ENCODE measurements at places on chromosomes 16 and 17.

DNA sequence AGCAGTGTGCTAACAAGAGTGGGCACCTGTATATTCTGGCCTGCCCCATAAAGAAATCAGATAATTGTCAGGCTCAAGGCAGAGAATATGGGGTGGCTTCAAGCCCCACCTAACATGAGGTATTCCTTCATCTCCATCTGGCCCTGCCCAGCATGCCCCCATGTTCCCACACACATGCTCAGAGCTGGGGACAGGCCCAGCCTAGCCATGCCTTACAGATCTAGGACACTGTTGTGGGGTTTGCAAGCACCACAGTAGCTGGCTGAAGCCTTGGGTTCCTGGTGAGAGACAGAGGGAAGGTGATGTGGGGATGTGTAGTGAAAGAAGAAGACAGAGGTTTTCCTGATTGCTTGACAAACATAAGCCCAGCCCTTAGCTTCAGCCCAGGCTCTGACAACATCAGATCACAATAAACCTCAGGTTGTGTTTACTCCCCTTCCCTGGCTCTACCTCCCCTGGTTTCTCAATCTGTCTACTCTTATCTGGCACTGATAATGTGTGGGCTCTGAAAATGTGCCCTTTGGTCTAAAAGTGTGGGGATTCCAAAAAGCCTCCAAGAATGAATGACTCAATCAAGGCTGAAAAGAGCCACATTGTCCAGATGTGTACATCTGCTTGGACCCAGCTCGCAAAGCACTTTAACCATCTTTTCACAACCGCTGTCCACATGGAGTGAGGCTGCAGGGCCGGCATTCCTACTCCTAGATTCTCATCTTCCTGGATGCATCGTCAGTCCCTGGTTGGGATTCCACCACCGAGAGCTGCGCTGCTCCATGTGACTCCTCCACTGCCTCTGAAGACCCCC, 34.4 kb downstream of the CDRT4 start:
- no peak for DNase-seq

DNA sequence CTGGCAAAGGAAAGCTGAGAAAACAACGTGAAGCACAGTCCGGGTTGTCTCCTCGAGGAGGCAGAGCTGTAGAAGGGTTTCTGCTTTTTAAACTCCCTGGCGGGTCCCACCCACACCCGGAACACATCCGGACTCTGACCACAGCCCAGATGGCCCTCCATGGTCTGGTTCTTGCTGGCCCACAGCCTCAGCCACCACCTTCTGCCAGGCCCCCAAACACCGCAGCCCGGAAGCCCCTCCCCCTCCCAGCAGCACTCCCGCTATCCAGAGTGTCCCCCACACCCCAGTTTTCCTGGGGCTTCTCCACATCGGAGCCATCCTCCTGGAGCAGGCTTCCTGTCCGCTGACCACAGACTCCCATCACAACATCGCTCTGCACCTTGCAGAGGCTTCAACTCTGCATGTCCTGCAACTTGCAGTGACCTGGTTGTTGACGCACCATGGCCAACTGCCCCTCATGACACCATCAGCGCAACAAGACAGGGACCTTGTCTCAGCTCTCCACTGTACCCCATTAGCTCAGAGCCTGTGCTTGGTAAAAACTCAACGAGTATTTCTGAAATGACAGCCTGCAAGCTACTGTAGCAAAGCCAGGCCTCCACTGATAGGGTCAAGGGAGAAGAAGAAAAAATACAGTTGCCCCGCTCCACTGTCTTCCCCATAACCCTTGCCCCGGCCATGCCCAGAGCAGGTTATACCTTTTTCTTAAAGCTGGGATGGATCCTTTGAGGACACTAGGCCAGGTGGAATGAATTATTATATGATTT, 129.8 kb downstream of the C16orf78 start:
- DNase-seq = no peak

GRCh38 chr16:46947900-46948547, 25.4 kb downstream of the DNAJA2 start:
- peak; percentile 75 for DNase-seq

DNA sequence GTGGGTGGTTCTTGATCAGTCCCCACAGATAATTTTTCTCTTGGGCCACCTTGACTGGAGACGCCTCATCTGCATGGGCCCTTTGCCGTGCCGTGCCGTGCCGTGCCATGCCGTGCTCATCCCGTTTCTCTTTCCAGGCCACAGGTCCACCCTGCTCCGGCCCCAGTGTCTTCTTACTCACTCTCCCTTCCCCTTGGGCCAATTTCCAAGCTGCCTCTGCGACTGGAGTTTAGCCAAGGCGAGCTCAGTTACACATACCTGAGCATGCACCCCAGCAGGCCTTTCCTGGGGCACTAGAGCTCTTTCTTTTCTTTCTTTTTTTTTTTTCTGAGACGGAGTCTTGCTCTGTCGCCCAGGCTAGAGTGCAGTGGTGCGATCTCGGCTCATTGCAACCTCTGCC, 40.5 kb upstream of the MGAT5B start:
- DNase-seq = no peak

GRCh38 chr17:1145311-1145986, 34.3 kb downstream of the ABR start:
- DNase-seq = no peak

GRCh38 chr17:3980381-3981014, 16.3 kb upstream of the ATP2A3 start:
- DNase-seq = no peak

DNA sequence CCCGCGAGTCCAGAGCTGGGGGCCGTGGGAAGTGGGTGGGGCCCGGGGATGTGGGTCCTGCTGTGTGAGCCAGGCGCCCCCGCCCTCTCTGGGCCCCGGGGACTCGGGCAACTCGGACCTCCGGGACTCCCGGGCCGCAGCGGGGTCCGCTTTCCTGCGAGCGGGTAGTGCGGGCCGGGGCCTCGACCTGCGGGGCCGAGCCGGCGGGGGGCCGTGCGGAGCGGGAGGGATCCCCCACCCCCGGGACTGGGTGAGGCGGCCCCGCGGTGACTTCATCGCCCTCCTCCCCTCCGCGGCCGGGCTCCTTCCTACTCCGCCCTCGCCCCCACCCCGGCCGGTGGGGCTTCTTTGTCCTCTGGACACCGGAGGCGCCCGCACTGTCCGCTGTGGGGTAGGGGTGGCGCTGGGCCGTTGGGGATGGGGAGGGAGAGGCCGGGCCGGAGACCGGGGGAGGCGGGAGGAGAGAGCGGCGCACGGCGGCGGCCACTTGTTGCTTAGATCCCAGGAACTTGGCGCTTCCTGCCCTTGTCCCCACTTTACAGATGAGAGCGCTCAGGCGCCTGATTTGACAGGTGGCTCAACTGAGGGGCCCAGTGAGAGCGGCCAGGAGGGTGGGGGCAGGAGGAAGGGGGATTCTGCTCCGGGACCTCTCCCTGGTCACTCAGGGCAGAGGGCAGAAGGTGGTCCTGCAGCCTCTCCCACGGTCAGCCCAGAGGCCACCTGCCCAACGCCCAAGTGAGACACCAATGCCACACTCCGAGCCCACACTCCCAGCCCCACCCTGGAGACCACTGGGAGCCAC, 874 bp downstream of the CMTM3 start:
- peak; percentile 32 for DNase-seq

- no peak for DNase-seq
Observed at GRCh38 chr16:15866451-15866850, 9.6 kb upstream of the MYH11 start.

- DNase-seq = no peak
Observed at GRCh38 chr17:36071751-36072150, 7.7 kb downstream of the CCL18 start.

- no peak for DNase-seq
Observed at GRCh38 chr17:70523426-70523825, 354.1 kb downstream of the KCNJ2 start.

DNA sequence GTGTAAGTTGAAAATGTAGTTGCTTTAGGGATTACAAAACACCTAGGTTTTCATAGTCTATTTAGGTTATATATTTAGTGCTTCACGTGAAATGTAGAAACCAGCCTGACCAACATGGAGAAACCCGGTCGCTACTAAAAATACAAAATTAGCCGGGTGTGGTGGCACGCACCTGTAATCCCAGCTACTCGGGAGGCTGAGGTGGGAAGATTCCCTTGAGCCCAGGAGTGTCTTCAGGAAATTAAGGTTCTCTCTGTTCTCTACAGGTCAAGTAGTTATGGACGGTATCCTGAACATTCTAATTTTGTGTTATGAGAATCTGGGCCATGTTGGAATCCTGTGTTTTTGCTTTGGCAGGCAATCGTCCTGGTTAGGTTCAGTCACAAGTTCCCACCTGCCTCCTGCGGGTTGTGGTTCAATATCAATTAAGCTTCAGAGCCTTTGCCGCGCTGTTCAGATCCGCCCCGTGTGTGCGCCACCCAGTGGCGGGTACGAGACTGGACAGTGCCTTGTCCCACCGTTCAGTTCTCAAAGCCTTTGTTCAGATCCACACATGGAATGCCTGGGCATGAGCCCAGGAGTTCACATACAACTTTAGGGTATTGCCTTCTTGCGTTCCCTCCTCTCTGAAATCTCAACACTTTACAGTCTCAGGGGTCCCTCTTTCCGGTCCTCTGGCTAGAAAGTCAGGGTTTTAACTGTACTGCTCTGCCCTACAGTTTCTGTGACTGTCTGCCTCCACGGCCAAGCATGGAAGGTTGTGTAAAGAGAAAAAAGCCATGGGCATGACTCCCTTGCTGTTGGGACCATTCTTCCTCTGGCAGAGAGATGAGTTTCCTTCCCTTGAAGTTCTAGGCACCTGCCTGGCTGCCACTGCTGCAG, 41.7 kb downstream of the HEATR6 start:
- DNase-seq = peak; percentile 81

DNA sequence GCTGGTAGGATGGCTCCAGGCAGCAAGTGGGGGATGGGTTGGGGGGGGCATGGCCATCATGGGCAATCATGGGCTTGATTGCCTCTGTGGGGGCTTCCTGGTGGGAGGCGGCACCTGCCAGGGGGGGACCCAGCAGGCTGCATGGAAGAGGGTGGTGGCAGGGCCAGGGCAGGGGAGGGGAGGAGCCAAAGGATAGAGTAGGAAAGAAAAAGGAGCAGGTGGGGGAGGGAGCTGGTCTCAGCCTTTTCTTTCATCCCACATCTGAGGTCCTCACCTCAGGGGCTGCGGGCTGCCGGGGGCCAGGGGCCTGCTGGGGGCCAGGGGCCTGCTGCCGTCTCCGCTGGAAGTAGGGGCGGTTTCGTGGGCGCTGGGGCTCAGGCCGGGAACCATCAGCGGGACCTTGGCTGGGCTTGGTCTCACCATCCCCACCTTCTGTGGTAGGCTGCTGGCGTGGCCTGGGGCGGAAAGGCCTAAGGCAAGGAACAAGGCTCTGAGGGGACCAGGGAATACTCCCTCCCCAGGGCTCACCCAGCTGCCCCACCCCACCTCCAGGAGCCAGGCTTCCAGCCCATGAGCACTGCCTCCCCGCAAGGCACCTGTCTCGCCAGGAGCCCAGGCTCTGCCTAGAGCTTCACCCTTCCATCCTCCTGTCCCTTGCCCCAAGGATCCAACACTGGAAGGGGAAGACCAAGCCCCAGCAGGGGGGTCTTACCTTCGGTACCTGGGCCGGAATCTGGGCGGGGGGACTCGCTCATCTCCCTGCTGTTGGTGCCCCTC, 5.0 kb downstream of the YBX2 start:
- no peak for DNase-seq

- DNase-seq = peak; percentile 76
Observed at GRCh38 chr16:80759419-80760162, 44.8 kb downstream of the CDYL2 start.

- DNase-seq = no peak
Observed at GRCh38 chr16:14070555-14070876, 603 bp upstream of the MRTFB start.

GRCh38 chr17:80359422-80360110, 55.4 kb upstream of the ENDOV start:
- DNase-seq = peak; percentile 36

DNA sequence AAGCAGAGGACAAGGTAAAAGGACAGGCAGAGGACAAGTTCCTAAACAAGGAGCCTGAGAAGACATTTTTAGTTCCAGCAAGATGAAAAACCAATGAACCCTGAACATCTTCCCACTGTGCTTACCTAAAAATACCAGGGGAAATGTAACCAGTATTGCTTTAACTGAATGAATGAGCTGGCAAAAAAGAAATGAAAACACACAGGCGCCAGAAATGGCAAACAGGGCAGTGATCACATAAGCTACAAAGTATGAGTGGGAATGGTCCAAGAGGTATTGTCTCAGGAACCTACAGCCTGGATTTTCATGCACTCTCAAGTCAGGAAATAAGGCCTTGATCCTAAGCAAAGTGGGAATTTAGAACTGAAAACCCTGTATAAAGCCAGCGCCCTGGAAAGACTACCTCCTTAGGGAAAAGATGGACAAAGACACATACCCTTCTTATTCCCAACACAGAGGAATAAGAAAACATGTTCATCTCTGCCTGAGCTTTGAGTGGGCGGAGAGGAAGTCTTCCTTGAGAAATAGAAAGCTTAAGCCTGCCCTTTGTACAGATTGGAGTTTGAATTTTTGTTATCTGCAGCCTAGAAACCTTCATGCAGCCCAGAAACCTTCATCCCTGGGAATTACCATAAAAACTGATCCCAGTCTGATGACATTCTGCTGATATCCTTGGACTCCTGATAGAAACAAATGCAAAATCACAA, 2.1 kb downstream of the CMTM2 start:
- DNase-seq = no peak

DNA sequence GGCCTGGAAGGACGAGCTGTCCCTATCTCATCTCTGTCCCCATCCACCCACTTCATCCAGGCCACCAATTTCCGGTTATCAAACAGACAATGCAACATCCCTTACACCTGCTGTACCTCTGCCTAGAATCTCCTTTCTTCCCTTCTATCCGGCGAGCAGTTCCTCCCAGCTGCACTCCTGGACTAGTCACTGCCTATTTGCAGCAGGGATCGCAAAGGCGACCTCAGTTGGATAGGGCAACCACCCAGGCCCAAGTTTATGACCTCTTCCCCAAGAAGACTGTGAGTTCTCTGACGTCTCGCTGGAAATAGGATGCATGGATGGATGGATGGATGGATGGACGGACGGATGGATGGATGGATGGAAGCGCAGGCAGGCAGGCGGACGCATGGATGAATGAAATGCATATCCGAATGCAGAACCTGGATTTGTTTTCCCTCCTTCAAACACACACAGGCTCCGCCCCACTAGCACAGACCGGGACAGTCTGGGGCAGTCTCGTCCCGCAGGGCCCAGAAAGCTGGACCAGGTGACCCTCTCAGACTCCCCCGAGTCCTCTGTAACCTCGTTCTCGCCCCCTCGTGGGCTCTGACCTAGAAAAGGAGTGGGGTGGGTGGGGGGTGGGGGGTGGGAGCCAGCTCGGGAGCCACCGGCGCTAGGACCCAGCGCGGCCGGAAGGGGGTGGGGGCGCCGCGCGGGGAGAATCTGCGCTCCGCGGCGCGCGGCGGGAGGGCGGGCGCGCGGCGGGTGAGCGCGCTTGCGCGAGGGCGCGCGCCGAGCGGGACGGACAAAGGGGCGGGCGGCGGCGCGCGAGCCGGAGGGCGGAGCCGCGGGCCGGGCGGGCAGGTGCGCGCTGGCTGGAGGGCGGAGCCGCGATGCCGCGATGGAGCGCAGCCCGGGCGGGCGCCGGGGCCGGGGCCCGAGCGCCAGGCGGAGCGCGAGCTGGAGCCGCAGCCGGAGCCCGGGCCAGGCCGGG, at the start of gene SBK1:
Gene SBK1 (plus strand): TSS at position 875 of the 976 bp plus-strand sequence. CDS start 24,867 bp downstream, outside the sequence.
- peak; percentile 84 for DNase-seq

All from activated CD4-positive, alpha-beta T cell treated with anti-CD3 and anti-CD28 coated beads, Interleukin-10, Interleukin-2, amounts not matched to agents 100 ng/mL and 50 ng/mL, durations not matched to agents 16 hours and 8 hours (primary cell).